ENCODE measurements at places on chromosomes 4 and X.

- no peak for DNase-seq
These were observed 62.2 kb downstream of the NOCT start for GRCh38 chr4:139077567-139078355.

DNA sequence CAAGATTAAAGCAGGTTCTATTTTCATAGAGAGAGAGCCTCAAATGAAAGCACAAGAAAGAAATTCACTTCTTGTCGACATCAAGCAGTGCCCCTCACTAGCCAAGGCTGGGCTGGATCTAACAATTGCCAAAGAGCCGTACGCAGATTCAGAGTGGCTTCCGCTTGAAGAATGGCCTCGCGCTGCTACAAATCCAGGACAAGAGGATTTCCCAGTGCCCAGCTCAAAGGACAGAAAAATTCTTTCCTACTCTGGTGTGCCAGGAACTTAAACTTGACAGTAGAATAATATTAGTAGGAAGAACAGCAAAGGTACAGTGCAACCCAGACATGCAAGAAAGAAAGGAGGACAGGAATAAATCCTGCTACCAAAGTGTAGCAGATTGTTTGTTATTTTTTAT, 56.5 kb upstream of the PPARGC1A start:
- no peak for DNase-seq

- no peak for DNase-seq
These were observed 45.0 kb downstream of the SNX25 start for GRCh38 chr4:185254434-185254833.

- no peak for DNase-seq
These were observed 109.1 kb downstream of the RBM47 start for GRCh38 chr4:40520533-40520932.

DNA sequence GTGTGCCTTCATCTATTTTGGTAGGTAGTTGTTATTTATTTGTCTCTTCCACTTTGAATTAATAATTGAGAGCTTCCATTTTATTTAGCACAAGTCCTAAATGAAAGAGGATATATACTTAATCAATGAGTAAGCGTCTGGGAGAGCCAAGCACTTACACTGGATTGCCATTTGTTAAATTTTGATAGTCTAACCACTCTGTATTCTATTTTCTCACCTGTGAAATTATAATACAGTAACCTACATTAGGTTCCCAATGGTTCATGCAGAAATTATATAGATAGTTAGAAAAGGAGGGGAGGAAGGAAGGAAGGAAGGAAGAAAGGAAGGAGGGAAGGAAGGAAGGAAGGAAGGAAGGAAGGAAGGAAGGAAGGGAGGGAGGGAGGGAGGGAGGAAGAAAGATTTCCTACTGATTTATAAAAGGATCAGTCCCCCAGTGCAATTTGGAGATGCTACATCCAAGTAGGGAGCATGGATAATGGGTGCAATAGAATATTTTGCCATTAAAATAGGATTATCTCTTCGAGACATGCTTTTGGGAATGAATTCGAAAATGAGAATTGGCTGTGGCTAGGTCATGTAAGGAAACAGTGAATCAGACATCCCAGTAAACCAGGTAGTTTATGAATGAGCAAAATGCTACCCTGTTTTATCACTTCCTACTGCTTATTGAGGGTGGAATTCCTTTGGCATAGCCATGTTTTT, 239.8 kb downstream of the PCDH7 start:
- no peak for DNase-seq

DNA sequence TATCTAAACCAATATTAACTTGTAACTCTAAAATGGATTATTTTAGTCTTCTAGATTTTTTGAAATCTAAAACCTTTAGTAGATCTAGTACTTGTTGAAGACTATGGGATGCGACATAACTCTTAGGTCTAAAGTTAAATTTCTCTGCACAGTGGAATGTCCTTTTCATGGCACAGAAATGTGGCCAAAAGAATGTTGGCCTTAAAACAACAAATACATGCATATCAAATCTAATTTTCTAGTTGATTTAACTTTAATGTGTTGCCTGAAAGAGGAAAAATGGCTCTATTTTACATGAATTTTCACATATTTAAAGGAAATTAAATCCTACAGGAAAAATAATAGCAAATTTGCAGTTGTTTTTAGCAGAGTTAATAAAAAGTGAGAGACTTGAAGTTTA, 30.3 kb downstream of the NFKB1 start:
- no peak for DNase-seq

Measured in inflammatory macrophage treated with lipopolysaccharide for 1 hour (primary cell).